ENCODE measurements at places on chromosomes 4 and X. TPM values are rescaled to one million over a fixed set of nuclear protein-coding genes. Genes with fewer than 3 reads are reported as not detected.

DNA sequence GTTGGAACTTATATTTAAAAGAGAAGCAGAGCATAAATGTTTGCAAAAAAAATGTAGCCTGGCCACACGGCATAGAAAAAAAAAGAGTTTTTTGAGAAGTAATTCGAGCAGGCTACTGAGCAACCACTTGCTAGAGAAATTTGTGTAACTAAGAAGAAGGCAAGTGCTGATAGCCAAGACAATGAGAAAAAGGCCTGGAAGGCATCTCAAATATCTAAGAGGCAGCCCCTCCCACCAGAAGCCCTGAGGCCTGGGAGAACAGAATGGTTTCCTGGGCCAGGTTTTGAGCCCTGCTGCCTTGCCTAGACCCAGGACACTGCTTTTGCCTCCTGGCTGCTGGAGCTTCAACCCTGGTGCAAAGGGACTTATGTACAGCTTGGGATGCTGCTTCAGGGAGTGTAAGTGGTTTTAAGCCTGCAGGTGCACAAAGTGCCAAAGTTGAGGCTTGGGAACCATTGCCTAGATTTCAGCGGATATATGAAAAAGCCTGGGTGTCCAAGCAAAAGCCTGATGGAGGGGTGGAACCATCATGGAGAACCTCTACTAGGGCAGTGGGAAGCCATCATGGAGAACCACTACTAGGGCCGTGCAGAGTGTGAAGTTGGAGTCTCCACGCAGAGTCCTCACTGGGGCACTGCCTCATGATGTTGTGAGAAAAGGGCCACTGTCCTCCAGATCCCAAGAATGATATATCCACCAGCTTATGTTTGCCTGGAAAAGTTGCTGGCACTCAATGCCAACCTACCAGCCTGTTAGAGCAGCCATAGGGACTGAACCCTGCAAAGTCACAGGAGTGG lies 9.7 kb downstream of the TECRL start:
- DNase-seq = no peak

- no peak for DNase-seq
These were observed 1251.6 kb upstream of the AGA start for GRCh38 chr4:178693816-178694215.

- no peak for DNase-seq
These were observed 7.2 kb downstream of the TIMM17B start for GRCh38 chrX:48890296-48890925.

DNA sequence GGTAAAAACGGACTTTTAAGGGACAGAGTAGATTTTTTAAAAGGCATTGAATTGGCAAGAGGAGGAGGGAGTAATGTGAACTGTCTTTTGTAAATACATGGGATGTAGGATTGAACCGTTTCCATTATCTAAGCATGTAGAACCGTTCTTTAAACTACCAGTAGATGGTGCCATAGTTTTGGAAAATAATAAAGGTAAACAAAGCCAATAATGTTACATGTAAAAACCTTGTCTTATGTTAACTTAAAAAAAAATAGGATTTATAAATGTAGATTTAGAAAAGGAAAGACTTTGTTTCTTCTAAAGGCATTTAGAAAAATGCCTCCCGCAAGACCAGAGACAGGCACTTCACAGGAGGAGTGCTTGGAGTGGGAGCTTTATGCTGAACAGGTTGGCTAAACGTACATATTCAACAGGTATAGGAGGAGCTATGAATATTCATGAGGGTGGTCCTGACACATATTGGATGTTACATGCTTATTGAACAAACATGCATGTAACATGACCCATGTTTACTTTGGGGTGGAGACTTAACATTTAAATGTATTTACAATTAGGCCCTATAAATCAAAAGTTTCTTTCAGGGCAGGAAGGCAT lies 45.5 kb upstream of the FAM241A start:
- DNase-seq = no peak

DNA sequence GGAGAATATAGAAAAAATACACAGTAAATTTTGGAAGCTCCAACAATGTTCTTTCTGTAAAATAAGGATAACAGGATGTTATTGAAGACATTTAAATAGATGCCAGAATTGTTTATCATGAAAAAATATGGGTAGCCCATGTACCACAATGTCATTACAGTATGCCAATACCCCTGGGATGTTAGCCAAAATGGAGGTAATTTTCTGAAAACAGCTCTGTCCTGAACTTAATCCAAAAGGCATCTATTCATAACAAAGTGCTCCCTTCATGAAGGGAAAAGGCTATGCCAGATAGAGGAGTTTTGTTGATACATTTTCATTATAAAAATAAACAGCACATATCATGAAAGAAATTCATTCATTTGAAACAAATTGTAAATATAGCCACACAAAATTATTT lies 1902.6 kb upstream of the AGA start:
- no peak for DNase-seq

GRCh38 chr4:148514041-148514440 lies 71.8 kb upstream of the NR3C2 start:
- DNase-seq = no peak

ENPP6 gene
- 5.8 TPM for total RNA-seq

DNA sequence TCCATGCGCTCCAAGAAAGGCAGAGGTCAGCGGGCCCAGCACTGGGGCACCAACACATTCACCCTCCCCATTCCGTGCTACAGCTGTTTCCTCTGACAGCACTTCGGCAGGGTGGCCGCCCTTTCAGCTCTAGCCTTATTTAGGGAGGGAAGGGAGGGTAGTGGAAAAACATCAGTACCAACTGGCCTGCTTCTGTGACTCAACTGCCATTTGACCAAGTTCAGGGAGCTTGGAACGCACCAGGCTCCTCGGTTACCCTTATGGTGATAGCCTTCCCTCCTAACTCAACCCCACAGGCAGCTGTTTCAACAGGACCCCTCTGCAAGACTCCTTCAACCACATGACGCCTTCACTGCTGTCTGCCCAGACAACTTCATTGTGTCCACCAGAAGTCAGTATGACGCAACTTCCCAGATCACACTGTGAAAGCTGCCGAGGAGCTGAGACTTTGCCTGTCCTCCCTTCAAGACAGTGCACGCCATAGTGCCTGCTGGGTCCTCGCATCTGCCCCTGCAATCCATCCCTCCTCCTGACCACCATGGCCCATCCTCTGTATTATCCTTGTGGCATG lies 132.2 kb downstream of the AFAP1 start:
- DNase-seq = no peak

DNA sequence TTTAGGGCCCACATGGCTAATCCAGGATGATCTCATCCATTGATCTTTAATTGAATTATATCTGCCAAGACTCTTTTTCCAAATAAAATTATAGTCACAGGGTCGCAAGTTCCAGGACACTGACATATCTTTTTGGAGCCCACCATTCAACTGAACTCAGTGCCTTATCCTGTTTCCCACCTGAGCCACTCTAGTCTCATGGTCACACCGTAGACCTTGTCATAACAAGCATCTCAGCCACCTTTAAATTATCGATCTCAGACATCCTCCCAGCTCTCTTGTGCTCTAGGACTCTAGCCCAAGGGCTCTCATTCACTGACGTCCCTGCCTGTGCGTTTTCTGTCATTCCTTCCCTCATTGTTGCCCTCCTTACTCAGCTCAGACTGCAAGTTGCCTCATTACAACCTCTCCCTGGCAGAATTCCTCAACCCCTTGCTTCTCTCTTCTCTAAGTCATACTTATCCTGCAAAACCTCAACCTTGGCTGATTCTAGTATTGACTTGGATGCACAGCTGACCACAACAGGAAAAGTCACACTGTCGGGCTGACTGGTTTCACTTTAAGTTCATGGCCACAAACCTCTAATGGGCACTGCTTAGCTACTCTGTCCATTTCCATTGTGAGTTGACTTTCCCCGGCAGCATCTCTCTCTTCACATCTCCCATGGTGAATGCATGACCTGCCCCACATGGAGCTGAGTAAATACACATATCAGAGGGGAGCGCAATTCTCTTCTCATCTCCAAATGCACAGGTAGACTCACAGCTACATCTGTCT lies 91.0 kb upstream of the TRIM2 start:
- DNase-seq = no peak

- DNase-seq = no peak
These were observed 113.1 kb downstream of the ENPP6 start for GRCh38 chr4:184104419-184105101.

DNA sequence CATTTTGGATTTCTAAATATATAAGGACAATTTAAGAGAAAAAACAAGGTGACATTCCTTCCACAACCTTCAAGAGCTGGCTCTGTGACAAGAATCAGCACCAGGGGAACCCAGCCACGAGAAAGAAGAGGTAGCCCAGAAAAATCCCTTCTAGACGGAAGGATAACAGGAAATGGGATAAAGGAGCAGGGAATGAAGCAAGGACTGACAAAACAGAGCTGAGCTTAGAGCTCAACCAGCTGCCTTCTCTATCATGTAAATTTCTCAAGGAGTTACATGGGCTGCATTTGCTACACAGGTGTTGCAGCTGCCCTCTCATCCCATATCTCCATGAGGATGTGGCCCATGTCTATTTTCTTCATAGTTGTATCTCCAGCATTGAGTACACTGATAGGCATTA lies 154.2 kb upstream of the PRDX4 start:
- no peak for DNase-seq

DNA sequence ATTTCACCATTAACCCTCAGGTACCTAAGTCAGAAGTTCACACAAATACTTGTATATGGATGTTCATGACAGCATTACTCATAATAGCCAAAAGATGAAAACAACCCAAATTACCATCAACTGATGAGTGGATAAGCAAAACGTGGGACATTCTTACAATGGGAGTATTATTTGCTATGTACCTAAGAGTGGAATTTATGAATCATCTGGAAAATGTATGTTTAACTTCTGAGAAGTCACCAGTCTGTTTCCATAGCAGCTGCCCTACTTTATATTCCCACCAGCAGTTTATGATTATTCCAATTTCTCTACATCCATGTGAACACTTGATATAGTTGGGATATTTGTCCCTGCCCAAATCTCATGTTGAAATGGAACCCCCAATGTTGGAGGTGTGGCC lies 1478.9 kb downstream of the PCDH19 start:
- DNase-seq = no peak

Data from natural killer cell treated with Interleukin-12 subunit alpha and Interleukin-12 subunit beta and Interleukin-15 and Interleukin-18, amount 100 ng/mL, for 72 hours (primary cell).